T-helper 2 cell (primary cell): ENCODE measurements at places on chromosomes 3 and 15.

GRCh38 chr3:52026041-52026440 is 30.3 kb downstream of the DUSP7 start:
- DNase-seq, result no peak

GRCh38 chr3:132963786-132964185 is 74.4 kb upstream of the TMEM108 start:
- DNase-seq, result no peak

DNA sequence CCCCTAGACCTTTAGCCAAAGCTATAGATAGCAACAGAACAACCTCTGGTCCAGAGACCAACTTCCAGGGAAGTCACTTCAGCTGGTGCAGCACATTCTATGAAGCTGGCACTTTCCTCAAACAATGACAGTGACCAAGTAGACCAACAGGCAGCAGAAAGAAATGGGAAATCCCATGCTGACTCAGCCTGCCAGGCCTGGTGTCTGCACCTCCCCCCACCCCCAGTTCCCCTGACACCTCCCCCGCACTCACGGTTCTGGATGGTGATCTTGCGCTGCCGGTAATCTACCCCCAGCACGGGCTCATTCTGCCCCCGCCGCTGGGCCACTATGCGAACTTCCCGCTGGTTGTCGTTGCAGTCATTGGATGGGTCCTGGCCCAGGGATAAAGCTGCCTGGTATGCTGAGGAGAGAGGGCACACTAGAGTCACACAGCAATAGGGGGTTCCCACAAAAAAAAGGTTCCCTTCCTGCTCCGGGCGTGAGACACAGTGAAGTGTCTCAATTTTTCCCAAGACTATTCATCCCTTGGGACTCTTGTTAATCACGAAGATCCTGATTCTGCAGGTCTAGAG is 17.0 kb downstream of the ILDR1 start:
- DNase-seq, result no peak

DNA sequence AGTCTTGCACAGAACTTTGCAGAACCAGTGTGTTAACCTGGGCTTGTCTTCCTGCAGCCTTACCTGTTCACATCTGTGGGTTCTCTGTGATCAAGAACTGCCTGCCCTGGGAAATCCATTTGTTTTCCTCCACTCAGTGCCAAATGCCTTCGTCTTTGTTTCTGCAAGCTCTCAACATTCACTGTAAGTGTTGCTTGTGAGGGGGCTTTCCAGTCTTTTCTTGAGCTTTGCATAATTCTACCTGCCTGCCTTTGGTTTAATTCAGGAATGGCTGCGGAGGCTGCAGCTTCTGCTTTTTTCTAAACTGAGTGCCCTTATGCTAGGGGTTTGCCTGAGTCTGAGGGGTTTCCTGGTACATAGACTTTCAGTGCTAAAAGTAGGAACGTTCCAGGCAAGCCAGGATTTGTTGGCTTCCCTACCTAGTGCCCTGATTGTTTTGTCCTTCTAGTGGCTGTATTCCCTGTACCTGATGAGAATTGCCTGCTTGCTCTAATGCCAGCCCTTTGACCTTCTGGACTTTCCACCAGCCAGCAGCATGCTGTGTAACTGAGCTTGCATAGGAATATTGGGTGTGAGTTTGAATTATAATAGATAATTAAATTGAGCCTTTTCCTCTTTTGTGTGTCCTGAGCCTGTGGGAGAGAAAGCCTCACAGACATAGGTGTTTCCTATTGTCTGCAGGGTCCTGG is 96.6 kb upstream of the CLSTN2 start:
- no peak for DNase-seq

- DNase-seq, result no peak
These were observed 616.1 kb upstream of the ALCAM start for GRCh38 chr3:104750581-104750980.

GRCh38 chr15:60391722-60392315 is 6.0 kb downstream of the ANXA2 start:
- no peak for DNase-seq
